Stimulated activated CD4-positive, alpha-beta T cell treated with anti-CD3 and anti-CD28 coated beads, TNF-alpha, amount 100 ng/mL, for 4 hours (primary cell): ENCODE measurements at places on chromosomes 13 and 19.

DNA sequence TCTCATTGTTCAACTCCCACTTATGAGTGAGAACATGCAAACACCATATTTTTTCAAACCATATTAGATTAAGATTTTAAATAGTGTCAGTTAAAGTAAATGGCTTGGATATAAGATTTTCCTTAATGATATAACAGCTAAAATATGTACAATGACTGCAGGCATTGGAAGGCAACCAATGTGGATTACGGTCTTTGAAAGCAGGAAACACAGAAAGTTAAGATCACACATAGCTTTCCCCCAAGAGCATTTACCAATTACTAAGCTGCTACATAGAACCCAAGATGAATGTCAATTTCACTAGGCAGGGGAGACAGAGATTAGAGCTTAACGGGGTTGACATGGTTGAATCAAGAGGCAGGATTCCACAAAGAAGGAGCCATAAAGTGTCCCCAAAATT is 173.2 kb upstream of the TRPC4 start:
- no peak for DNase-seq

DNA sequence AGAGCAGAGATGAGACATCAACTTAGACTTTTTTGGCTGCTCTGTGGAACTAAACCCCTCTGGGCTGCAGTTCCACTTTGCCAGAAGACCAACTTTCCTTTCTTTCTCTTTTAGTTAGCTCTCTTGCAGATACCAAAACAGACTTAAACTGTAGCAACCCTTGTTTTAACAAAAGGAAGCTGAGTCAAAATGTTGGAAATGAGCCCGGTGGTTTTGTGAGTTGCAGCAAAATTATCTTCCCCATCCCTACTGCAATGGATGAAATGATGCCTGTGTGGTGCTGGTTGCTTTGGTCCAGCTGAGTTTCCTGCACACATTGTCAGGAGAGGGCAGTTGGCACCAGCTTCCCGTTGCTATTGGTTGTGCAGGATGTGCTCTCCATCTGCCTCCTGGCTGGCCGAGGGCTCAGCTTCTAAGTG is 115.3 kb downstream of the LRCH1 start:
- no peak for DNase-seq

- DNase-seq = no peak
Measured at GRCh38 chr19:19489804-19490204, 25.5 kb downstream of the TSSK6 start.

DNA sequence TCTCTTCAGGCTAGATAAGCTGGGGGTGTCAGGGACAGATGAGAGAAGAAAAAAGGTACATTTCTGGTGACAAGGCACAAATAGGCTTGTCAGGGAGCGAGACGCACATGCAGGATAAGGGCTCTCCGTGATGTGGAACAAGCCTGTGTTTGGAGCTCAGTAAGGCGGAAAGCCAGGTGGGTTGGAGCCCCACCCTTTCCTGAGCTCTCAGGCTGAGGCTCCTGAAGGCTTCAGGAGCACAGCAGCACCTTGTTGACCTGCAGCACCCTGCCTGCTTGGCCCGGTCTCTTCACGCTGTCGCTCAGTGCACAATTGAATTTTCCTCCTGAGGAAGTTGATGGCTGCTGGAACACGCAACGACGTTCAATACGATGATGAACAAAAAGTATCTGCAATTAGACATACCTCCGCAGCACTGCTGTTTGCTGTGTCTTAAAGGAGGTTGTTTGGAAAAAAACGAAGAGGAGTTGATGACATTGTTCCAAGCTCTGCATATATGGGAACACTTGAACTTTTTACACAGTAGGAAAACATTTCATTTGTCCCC is 29.3 kb downstream of the SERP2 start:
- DNase-seq = no peak

GRCh38 chr13:100645382-100645781 is 29.2 kb downstream of the TMTC4 start:
- no peak for DNase-seq

DNA sequence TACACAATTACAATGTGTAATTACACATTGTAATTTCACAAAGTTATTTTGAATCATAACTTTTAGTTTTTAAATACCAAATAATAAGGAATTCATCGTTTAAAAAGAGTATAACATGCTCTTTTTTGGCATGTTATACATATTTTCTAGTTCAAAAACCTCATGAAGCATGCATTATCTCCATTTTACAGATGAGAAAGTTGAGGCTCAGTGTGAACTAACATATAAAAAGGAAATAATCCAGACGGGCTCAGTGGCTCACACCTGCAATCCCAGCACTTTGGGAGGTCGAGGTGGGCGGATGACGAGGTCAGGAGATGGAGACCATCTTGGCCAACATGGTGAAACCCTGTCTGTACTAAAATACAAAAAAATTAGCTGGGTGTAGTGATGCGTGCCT is 107.9 kb downstream of the PCDH9 start:
- no peak for DNase-seq

GRCh38 chr13:111425326-111425725 is 104.9 kb downstream of the TEX29 start:
- DNase-seq = no peak

- no peak for DNase-seq
Measured at GRCh38 chr13:109090796-109091195, 461.4 kb downstream of the MYO16 start.

DNA sequence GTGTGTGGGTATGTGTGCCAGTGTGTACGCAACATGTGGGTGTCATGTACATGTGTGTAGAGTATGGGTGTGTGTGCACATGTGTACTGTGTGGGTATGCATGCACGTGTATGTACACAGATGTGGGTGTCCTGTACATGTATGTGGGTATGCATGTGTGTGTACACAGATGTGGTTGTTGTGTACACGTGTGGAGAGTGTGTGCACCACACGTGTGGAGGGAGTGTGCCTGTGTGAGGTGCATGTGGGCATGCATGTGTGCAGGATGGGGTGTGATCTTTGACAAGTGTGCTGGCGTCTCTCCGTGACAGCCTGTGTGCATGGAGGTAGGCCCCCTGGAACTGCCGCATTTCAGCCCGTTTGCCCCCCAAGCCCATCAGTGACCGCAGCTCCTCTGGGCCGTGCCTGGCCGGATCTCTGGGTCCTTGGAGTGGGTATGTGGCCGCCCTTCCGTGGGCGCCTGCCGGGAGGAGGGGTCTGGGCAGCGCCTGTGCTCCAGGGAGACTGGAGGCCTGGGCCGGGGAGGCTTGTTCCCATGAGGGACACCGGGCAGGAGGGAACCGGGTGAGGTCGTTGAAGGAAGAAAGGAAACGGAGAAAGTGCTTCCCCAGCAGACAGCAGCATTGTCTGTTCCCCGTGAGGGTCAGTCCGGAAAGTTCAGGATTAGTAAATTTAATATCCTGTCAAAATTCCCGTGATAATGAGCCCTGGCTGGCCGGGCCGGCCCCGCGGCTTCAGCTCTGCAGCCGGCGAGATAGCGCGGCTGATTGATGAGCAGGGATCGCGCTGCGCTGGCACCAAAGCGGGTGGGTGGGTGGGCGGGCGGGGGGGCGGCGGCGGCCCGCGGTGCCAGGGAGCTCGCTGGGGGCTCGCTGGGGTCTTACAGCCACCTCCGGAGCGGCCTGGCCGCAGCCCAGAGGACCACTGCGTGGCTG is 91.1 kb upstream of the SOX1 start:
- DNase-seq = no peak

DNA sequence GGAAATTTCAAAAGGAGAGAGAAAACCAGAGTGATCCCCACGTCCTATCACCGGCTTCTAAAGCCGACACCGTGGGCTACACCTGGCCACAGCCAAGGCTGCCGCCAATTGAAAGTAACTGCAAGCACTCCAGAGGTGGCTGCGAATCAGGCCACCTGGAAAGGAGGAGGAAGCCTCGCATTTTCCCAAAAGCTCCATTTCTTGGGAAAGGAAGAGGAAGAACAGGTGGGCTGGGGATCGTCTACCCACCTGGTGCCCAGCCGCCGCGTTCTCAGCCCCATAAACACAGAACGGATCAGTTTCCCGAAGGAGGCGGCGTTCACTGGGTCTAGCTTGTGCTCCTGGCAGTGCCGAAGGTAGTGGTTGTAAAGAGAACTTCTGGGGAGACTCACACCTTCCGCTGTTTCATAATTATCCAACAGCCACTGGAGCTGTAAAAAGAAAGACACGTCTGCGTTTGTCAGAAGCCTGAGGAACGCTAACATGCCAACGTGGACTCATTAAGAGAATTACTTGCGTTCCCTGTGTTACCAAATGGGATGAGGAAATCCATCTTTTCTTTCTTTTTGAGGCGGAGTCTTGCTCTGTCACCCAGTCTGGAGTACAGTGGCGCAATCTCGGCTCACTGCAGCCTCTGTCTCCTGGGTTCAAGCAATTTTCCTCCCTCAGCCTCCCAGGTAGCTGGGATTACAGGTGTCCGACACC is 38.1 kb upstream of the RANBP3 start:
- DNase-seq = no peak

- no peak for DNase-seq
Measured at GRCh38 chr19:12664406-12665280, 1.9 kb downstream of the MAN2B1 start.

GRCh38 chr13:36884235-36884634 is 35.8 kb downstream of the SMAD9 start:
- DNase-seq = no peak

- DNase-seq = no peak
Measured at GRCh38 chr19:44725684-44726083, 22.8 kb upstream of the BCL3 start.

- no peak for DNase-seq
Measured at GRCh38 chr13:47521890-47522487, 479.1 kb downstream of the SUCLA2 start.

DNA sequence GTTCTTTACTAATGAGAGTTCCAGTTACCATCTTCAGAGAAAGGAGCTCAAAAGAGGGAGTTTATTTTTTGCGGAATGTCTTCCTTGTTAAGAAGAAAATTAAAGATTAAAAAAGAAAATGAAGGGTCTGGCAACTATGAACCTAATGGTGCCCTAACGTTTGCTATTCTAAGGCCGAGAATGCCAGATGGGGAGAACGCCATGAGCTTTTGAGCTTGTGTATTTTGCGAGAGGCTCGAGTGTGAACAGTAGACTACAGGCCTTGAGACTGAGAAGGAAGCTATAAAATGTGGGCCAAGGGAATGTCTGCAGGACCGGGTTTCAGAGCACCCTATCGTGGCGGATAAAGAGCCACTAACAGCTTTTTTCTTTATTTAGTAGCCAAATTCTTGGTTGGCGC is 6.7 kb downstream of the FGF14 start:
- no peak for DNase-seq

DNA sequence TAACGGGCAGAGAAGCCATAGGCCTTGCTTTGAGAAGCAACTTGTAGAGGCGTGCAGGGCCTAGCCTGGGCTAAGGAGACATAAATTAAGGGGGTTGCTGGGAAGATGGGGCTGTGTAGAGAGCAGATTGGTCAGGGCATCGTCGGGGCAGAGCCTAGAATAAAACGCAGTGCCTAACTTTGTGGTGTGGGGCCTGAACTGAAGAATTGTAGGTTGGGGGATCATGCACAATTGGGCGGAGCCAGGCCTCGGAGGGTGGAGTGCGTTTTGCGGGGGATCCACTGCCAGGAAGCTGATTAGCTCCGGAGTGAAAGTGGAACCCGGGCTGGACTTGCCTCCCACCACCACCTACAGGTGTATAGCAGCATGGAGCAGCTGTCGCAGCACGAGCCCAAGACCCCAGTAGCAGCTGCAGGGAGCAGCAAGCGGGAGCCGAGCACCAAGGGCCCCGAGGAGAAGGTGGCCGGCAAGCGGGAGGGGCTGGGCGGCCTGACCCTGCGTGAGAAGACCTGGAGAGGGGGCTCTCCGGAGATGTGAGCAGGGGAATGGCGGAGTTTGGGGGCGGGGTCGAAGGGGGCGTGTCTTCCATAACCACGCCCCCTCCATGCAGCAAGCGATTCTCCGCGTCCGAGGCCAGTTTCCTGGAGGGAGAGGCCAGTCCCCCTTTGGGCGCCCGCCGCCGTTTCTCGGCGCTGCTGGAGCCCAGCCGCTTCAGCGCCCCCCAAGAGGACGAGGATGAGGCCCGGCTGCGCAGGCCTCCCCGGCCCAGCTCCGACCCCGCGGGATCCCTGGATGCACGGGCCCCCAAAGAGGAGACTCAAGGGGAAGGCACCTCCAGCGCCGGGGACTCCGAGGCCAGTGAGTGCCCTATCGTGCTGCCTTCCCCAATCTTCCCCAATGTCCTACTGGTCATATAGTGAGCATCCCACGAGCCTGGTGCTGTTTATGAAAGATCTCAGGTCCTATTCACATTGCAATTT is 13.8 kb downstream of the DNASE2 start:
- DNase-seq = peak; percentile 45

DNA sequence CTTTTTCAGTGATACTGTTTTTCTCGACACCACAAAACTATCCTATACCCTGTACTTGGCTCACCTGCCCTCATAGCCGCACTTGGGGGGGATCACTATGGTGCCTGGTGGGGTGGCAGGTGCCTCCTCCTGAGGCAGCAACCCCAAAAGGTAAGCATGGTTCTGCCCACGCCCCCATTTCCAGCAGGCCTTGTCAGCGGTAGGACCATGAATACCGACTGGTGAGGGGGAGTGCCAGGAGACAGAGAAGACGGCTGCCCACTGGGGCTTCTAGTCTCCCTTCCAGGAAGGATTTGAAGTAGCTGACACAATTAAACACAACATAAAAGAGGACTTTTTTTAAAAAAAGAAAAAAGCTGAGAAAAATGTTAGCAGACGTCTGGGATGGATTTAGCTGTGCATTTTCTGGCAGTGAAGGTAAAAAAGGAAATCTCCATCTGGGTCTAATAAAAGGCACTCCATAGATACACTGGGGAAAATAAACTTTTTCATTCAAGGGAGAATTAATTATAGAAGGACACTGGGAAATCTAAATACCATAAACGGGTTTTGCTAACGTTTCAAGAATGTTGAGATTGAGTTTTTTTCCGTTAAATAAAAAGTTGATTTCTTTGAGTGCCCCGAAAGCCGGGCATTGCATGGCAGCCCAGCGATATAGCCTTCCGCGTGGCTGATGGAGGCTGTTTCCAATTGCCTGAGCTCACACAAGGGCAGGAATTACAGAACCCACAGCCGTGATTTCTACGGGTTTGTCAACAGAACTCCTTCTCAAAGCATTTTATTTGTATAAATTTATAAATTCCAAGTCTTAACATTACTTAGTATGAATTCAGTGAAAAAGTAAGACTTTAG is 45.1 kb downstream of the ATP11A start:
- DNase-seq = no peak
